ENCODE measurements at places on chromosomes 7 and 10.
A peak's percentile ranks its signal among the peaks of the same experiment; 100 is the strongest.

GRCh38 chr10:44234483-44234875 is 150.4 kb downstream of the CXCL12 start:
- ATAC-seq, result no peak

DNA sequence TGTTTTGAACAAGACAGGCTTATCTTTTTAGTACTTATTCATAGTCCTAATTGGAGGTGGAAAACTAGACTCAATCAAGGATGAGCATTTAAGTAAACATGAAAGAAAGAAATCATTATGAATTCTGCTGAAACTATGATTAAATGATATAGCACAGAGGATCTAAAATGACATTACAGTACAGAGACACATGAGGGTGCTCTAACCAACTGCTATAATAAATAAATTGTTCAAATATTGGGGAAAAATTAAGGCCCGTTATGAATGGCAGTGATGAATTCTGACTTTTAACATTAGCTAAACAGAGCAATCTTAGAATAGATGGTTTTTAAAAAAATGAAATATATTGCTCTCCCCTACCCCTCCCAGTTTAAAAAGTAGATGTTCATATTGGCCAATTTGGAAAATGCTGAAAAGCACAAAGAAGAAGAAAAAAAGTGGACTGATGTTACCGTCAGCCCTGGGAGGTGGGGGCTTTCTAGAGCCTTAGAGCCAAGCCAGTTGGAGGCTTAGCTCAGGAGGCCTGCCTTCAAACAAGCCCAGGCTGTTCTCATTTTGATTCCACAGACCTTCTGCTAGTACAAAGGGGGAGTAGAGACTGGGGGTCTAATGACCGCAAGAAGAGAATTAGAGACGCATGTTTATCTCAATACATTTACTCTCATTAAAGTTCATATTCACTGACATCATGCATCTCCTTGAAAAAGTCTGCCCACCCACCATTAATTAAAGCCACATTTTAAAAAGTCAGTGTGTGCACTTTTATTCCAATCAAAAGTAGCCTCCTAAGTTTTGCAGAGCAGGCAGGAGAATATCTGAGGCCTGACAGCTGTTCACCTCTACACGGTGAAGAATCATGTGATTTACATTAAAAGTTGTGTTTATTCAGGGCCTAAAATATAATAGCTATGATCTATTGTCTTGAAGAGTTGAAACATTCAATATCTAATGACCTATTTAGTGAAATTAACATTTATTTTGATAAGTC is 10.0 kb downstream of the WNT2 start:
- no peak for ATAC-seq

GRCh38 chr10:69464801-69465401 is 13.6 kb downstream of the TSPAN15 start:
- peak; percentile 77 for ATAC-seq

GRCh38 chr10:60444494-60445064 is 54.9 kb upstream of the ANK3 start:
- ATAC-seq, result no peak

Measured in activated T-helper 17 cell treated with anti-CD3 and anti-CD28 coated beads, Interleukin-2, amount 50 U/mL, for 72 hours (primary cell).